ENCODE measurements at places on chromosomes 11 and 22.

- no peak for DNase-seq
These were observed 1.8 kb downstream of the LARGE2 start for GRCh38 chr11:45924036-45924915.

GRCh38 chr11:61141601-61142028 is 19.6 kb downstream of the VPS37C start:
- peak; percentile 89 for DNase-seq

GRCh38 chr11:48122656-48123055 is 94.0 kb upstream of the OR4B1 start:
- no peak for DNase-seq

DNA sequence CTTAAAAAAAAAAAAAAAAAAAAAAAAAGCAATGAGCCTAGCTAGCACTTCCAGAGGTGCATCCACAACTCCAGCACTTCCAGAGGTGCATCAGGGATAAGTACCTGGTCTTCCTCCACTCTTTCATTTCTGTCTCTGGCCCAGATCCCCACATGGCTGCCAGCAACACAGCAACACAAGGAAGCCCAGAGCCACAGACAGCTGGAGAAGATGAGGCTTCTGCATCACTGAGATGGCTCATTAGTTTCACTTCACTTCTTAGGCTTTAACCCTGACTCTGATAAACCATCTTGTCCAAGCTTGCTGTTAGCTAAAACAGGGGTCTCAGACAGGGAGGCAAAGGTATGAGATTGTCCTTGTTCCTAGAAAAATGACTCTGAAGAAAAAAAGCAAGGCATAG is 35.6 kb downstream of the PC start:
- no peak for DNase-seq

- peak; percentile 78 for DNase-seq
These were observed 201.0 kb upstream of the NAV2 start for GRCh38 chr11:19511413-19512183.

DNA sequence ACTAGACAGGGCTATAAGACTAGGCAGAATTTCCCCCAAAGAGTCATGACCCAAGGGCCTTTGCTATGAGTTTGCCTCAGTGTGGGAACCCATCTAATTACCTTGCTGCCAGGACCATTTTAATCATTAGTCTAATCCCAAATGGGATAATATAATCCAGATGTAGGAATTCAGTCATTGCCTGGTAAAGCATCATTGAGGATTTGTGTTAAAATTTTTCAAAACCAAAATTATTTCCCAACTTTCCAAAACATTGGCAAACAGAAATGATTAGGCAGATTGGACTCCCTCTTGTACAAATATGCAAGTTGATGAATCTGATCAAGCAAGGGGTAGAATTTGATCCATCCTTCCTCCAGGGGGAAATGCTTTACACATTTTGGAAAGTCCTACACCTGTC is 16.2 kb upstream of the MMP13 start:
- DNase-seq = no peak

DNA sequence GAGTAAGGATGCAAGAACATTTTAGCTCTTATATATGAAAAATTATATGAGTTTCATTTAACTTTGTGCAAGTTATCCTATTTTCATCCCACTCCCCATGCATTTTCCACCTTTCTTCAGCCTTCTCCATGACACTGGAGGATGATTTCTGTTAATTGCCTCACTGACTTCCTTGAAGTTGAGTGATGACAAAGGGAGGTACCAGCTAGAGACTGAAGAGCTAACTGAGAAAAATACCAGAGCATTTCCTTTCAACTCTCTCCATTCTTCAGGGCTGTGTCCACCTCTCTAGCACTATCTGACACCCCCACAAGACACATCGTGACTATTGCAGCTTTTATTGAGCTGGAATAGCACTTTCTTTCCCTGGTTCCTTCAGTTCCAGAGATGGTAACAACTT is 711.6 kb upstream of the LRRC4C start:
- DNase-seq = no peak

- no peak for DNase-seq
These were observed 8.9 kb downstream of the OLFML1 start for GRCh38 chr11:7494086-7494745.

DNA sequence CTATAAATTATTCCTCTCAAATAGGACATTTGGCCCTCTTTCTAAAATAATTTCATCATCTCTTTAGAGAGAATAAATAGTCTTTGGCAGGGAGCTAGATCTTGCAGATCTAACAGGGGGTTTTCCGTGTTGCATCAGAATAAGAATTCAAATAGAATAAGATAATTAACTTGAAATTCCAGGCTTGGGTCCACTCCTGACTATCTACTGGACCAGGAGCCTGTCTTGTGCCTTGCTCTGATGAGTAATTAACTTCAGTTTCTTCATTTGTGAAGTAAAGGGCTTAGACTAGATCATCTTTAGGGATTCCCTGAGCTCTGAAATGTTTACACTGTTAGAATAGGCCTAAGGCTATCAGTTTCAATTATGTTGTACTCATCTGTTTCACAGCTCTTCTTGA is 23.5 kb upstream of the TMEM123 start:
- no peak for DNase-seq

DNA sequence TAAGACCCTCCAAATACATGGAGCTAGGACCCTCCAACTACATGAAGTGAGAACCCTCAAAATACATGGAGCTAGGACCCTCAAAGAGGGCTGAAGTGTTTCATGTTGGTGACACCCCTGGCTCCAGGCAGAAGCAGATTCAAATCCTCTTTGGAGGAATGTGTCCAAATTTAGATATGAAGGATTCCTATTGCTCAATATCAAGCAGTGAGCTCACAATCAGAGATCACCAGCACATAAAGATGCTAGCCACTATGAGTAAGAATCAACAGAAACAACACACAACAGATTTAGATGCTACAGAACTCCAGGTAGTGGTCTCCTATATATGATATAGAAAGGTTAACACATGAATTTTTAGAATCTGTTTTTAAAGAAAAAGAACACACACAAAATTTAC is 11.2 kb upstream of the RAB3IL1 start:
- no peak for DNase-seq

GRCh38 chr11:22407921-22408320 is 69.7 kb downstream of the SLC17A6 start:
- DNase-seq = no peak

DNA sequence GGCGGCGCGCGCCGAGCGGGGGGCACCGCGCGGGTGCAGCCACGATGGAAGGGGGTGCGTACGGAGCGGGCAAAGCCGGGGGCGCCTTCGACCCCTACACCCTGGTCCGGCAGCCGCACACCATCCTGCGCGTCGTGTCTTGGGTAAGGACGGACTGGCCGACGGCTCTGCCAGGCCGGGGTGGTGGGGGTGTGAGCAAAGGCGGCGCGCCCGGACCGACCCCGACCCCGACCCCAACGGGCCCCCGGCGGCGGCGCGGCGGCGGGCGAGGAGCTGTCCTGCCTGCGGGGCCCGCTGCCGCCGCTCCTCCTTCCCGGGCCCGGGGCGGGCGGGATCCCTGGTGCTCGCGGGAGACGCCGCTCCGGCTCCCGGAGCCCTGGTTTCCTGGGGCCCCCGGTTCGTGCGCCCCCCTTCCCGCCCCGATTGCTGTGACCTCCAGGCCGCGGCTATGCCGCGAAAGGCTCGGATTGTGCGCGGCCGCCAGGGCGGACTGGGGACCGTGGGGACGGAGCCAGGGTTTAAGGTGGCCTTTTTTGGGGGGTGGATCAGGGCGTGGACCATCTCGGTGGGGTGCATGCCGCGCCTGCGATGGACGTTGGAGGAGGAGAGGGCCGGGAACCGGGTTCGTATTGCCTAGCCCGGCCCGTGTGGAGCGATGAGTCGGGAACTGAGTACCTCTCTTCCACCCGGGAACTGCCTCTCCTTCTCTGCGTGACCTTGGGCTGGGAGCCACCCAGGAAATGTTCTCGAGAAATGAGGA is at the start of gene SYNGR1:
SYNGR1 (plus strand) TSS at position 25 of the 760 bp plus-strand sequence; CDS start at position 45, 20 bp downstream.
- DNase-seq = no peak

DNA sequence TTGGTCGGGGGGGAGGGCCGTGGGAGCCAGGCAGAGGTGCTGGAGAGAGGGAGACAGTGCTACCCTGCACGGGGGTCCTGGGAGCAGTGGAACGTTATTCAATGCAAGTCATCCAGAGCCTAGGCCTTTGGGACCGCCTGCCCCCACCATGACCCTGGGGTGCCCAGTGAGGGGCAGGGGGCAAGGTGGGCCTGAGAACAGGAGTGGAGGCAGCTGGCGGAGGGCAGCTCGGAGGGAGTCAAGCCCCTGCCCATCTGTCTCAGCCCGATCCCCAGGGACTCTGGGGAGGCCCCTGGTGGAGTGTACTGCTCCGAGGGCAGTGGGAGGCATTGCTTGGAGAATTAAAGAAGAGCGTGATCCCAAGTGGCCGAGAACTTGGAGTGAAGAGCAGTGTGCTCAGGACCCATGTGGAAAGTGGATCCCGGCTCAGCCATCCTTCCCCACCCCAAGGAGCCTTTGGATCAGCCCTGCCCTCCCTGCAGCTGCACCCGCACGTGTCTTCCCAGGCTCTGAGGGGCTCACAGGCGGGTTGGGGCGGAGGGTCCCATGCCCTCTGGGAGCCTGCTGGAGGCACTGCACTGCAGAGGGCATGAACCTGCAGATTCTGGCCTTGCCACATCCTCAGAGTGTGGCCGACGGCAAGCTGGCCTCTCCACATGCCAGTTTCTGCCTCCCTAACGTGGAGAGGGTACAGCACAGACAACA is 34.0 kb upstream of the SMIM38 start:
- no peak for DNase-seq

DNA sequence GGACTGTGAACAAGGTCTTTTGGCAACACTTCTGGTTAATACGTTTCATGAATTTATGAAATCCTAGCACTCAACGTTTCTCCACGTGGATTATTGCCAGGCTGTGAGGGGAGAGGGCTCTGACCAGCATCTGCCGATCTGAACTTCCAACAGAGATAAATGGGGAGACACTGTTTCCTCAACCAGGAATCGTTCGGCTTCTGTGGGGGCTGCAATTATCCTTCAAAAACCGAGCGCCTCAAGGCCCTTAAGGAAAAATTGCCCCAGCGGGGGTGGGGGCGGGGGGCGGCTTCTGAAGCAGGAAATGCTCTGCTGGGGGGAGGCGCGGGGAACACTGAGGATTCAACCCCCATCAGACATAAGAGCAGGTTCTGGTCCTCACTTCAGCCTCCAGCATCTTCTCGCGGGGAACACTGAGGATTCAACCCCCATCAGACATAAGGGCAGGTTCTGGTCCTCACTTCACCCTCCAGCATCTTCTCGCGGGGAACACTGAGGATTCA is 155.6 kb downstream of the BRD1 start:
- no peak for DNase-seq

DNA sequence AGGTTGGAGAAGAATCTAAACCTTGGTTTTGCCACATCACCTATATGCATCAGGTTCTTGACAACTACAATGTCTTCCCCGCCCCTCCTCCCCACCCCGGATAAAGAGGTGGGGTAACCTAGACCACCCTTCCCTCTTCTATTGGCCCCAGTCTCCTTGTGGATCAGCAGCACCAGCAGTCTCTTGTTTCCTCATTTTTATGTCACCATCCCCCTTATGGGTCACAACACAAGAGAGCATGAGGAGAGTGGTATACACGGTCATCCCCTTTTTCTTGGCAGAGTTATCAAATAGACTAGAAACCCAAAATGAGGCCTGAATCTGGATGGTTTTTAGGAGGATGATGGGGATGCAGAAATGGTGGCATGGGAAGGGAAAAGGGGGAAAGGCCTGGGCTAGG is 1.2 kb downstream of the MS4A4E start:
- no peak for DNase-seq

DNA sequence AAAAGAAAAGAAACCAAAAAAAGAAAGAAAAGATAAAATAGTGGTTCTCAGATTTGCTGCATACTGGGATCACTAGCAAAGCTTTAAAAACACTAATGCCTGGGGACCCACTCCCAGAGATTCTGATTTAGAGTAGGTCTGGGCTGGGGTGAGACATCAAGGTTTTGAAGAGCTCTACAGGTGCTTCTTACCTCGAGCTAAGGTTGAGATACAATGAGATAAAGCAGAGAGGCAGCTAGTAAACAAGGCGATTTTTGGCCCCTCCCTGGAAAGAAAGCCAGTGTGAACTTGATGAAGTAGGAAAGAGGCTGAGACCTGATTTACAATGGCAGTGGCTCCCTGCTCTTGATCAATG is 327.6 kb upstream of the CCDC90B start:
- DNase-seq = no peak

DNA sequence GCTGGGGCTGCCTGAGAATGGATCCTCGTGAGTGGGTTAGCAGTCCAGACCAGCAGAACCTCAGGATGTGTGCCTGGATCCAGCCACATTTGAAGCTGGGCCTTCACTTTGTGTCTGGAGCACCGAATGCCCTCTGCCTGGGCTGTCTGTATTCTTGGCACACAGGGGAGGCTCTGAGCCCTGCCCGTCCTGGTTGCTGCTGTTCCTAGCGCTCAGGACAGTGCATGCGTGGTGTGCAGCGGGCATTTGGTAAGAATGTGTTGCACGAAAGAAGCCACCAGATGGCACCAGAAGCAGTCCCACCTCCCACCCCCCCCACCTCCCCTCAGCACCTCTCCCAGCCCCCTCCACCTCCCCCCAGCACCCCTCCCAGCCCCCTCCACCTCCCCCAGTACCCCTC is 4.1 kb upstream of the MAPK11 start:
- no peak for DNase-seq

DNA sequence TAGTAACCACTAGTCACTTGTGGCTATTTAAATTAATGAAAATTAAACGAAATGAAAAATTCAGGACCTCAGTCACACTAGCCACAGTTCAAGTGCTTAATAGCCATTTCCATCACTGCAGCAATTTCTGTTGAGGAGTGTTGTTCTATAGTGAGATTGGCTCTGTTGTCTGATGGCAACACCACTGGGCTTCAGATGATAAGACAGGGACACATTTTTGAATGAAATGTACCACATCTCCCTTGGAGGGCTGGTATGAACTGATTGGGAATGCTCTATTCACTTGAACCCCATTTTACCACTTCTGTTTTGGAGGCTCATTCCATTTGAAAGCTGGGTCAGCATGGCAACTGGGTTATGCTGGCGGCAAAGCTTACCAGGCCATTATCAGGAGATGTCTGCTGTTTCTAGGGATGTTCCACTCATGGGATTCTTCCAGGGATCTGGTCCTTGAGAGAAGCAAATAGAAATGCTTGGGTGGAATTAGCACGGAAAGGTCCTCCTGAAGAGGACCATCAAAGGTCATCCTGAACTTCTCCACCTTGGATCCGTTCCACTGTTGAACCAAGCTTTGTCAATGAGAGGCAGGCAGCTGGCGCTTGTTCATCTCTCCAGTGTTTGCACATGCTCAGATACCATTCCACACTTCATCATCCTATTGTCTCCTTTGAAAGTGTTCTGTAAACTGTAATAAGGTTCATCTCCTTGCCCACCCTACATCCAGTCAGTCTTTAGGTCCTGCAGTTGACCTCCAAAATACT is 7.6 kb downstream of the AMOTL1 start:
- peak; percentile 66 for DNase-seq

DNA sequence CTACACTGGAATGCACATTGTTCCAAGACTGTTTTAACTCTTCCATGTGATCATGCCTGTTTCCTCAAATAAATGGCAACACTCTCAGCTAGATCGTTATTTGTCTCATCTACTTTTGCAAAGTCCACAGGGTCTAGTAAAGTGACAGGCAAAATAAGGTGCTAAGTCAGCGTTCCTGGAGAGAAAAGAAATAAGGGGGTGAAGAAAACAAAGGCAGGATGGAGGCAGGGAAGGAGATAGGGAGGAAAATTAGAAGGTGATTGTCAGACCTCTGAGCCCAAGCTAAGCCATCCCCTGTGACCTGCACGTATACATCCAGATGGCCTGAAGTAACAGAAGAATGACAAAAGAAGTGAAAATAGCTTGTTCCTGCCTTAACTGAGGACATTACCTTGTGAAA is 132.1 kb downstream of the RAB38 start:
- DNase-seq = no peak

All from DMS153 (cell line).